ENCODE measurements at places on chromosomes 7 and 10. TPM values are rescaled to one million over a fixed set of nuclear protein-coding genes. Genes with fewer than 3 reads are reported as not detected.

STX1A gene
- 14.8 TPM for total RNA-seq

SORBS1 gene
- total RNA-seq, result 0.93 TPM

CYREN gene
- total RNA-seq, result 22.3 TPM

CNPY1 gene
- not detected for total RNA-seq

ANKRD61 gene
- total RNA-seq, result 0.22 TPM

LDB3 gene
- not detected for total RNA-seq

DGKI gene
- total RNA-seq, result 0.53 TPM
